ENCODE measurements at places on chromosomes 13 and 19. TPM values are rescaled to one million over a fixed set of nuclear protein-coding genes. Genes with fewer than 3 reads are reported as not detected.
A peak's percentile ranks its signal among the peaks of the same experiment; 100 is the strongest.

DNA sequence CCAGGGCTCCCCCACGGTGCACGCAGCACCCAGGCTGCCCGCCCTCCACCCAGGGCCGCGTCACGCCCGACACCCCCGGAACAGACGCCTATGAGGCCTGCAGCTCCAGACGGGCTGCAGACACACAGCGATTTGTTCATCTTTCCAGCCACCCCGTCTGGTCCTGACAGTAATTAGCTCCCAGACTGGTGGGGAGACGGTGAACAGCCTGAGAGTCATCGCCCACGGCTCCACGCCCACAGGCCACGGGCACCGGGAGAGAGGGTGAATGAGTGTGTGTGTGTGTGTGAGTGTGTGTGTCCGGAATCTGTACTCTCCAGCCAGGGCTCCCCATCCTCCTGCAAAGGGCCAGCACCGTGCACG, 18.1 kb downstream of the GADD45B start:
- DNase-seq, result no peak

DNA sequence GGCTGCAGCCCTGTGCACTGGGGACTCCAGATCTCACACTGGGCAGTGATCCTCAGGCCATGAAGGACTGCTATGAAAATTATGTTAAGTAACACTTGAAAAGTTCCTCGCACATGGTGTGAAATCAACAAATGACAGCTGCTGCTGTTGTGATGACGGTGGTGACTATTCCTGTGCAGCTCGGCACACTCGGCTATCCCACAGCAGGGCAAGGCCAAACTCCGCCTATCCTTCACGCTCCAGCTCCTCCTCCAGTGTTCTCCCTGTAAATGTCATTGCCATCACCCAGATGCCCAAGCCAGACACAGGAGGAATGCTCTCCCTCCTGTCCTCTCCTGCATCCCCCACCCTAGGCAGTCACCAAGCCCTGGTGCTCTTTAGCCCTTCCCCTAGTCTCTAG, 31.3 kb downstream of the GRIK5 start:
- DNase-seq, result no peak

- DNase-seq, result no peak
Observed at GRCh38 chr13:98405107-98405571, 171.8 kb downstream of the STK24 start.

Gene ZNF99
- total RNA-seq, result not detected

DNA sequence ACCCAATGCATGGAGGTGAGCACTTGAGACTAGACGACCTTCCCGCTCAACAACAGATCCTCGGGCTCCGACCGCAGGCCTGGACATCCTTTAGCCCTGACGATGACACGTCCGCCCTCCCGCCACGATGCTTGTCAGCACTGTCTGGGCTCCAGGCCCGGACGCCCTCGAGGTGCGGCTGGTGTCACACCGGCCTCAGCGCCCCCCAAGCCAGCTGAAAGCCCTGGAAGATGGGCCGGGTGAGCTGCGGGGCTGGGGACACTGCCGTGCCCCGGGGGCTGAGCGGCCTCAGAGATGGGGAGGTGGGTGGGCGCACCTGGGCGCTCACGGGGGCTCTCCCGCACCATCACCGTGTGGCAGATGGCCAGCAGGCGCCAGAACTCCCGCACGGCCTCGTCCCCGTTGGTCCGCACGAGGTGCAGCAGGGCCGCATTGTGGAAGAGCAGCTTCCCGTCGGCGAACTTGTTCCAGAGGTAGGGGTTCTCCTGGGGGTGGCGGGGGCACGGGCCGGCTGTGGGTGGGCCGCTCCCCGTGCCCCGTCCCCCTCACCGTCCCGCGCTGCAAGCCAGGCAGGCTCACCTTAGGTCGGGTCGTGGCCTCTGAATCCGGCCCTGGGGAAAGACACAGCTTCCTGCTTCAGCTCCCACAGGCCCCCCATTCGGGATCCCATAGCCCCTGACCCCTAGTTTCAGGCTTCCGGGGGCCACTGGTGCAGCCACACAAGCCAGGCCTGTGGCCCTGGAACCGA, 15.5 kb downstream of the ATP8B3 start:
- DNase-seq, result no peak

GRCh38 chr13:20000062-20000552, 41.6 kb downstream of the ZMYM2 start:
- no peak for DNase-seq

DNA sequence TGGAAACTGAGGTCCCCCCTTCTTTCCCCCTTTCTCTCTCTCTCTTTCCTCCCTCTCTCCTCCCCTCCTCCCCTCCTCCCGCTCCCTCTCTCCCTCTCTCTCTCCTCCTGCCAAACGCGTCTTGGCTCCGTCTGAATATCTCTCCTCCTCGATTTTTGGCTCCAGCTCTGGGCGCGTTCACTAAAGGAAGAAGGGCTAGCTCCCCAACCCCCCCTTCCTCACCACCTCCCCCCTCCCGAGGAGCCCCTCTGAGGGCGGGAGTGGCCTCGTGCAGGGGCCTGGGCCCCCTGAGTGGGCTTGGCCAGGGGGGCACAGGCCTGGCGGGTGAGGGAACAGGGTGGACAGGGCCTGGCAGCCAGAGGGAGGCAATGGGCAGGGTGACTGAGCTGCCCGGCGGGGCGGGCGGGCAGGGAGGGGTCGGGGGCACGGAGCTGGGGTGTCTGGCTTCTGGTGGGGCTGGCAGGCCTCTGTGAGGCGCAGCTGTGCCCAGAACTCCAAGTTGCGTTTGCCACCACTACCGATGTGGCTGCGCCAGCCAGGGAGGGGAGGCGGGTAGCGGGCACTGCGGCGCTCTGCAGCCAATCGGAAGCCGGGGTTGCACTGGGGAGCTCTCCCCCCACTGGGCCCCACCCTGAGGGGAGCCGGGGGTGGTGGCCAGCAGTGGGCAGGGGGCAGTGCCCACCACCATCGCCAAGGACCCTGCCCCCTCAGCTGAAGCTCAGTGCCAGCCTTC, 7.1 kb downstream of the NFIX start:
- no peak for DNase-seq

DNA sequence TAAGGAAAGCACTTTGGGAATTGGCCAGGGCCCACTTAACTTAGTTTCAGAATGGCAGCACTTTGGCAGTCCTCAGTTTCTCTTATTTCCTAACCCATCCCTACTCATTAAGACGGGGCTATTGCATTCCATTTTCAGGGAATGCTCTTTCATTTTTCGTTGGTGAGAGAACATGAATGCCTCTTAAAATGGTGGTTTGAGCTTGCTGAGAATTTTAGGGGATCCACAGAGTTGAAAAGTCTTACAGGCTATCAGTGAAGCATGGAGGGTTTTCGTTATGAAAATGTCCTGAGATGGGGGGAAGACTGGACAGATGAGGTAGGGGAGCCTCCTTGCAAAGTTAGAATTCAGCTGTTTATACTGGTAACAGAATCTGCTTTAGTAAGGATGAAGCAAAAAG, 71.4 kb downstream of the LRCH1 start:
- no peak for DNase-seq

- DNase-seq, result no peak
Observed at GRCh38 chr19:4138445-4138844, 14.5 kb upstream of the MAP2K2 start.

DNA sequence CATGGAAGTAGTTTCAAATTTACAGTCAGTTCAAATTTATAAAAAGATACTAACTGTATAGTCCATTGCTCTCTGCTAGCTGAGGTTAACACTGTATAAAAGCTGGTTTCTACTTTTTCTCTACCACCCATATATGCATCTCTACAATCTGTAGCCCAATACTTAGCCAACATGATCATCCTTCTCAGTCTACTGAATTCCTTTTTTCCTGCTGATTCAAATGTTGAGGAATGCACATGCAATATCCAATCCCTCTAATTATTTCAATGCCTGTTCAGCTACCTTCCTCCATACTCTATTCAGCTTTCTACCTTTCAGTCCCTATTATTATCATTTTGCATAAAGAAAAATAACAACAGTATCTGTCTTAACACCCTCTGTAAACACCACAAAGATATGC, 15.6 kb downstream of the KPNA3 start:
- no peak for DNase-seq

DNA sequence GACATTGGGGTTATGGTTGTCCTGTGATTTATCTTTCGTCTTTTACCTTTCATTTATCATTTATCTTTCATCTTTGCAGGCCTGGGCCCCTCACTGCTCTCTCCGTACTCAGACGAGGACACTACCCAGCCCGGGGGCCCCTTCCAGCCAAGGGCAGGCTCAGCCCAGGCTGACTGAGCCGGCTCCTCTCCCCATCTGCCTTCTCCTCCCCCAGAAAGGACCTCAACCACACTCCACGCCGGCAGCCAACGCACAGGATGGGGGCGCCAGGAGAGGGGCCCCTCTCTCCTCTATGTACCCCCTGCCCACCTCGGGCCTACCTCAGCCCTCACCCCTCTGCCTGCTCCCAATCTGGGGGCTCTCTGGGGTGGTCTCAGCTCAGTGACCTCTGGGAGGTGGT, 7.4 kb upstream of the PPP5C start:
- DNase-seq, result no peak

GRCh38 chr19:17753976-17754375, 2.7 kb downstream of the FCHO1 start:
- DNase-seq, result peak; percentile 38

DNA sequence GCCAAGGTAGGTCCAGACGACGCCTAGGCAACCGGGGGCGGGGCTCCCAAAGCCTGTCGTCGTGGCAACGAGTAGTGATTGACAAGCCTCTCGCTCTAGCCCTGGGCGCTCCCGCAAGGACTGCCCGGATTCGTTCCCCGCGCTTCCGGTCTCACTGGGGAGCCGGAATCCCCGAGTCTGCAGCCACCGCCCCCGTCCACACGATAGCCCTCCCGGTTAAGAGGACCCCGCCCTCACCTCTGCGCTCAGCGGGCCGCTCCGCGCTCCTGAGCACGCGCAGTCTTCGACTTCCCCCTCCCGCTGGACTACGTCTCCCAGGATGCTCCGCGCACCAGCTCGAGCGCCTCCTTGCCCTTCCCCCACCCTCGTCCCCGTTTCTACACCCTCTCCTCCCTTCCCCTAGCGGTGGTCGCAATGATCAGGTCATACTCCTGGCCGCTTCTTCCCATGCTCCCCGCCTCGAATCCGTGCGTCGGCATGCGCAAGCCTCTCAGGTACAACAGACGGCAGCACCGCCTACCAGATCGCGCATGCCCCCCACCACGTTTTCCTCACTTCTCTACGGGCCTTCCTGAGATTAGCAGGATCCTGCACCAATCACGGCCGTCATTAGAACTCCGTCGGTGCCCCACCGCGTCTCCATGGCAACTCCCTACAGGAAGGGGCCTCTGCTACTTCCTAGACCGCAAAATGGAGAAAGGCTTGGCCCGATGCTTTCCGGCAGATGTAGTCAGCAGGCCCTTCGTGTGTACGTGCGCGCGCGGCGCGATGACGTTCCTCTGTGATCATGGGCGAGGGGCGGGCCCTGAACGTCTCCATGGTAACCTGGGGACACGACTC, at the start of gene MZF1:
Gene MZF1 (minus strand): TSS at position 518 of the 840 bp plus-strand sequence. CDS start 1,946 bp downstream, outside the sequence.
- peak; percentile 100 for DNase-seq

- no peak for DNase-seq
Observed at GRCh38 chr13:59776924-59777690, 386.6 kb downstream of the DIAPH3 start.

Gene TYROBP
- not detected for total RNA-seq

DNA sequence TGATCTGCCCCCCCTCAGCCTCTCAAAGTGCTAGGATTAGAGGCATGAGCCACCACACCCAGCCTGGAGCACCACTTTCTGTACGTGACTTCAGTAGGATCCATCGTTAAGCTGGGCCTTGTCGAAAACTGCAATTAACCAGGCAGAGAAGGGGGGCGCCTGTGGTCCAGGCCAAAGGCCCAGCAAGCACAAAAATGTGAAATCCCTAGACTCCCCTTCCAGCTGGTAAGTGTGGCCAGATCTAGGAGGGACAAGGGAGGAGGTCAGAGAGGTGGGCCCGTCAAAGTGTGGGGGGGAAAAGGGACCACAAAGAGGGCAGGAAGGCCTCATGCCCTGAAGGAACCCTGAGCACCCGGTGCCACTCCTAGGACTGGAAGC, 13.8 kb downstream of the DDX39A start:
- DNase-seq, result no peak

Gene XRCC1
- total RNA-seq, result 33.7 TPM

Gene CRX
- total RNA-seq, result 0.11 TPM

- no peak for DNase-seq
Observed at GRCh38 chr19:57096685-57097361, 23.0 kb upstream of the USP29 start.

- DNase-seq, result no peak
Observed at GRCh38 chr13:95411428-95412040, 110.3 kb upstream of the ABCC4 start.

Gene MAMSTR
- 1.8 TPM for total RNA-seq

DNA sequence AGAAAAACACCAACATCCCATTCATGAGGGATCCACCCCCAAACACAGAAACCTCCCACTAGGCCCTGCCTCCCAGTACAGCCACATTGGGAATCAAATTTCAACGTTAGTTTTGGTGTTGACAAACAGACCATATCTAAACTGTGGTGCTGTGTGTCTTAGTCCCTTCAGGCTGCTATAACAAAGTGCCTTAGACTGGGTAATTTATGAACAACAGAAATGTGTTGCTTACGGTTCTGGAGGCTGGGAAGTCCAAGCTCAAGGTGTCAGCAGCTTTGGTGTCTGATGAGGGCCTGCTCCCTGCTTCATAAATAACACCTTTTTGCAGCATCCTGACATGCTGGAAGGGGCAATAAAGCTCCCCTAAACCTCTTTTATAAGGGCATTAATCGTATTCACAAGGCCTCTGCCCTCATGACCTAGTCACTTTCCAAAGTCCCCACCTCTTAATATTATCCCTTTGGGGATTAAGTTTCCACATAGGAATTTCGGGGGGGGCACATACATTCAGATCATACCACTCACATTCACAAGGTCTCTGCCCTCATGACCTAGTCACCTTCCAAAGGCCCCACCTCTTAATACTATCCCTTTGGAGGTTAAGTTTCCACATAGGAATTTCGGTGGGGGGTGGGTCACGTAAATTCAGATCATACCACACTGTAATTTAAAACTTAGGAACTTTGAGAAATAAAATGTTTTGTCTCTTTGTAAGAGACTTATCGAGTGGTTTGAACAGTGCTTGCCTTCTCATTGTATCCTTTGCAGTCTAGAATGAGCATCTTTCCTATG, 27.5 kb downstream of the ZNF507 start:
- DNase-seq, result no peak

GRCh38 chr19:16315825-16316505, 8.7 kb upstream of the KLF2 start:
- no peak for DNase-seq

Gene CEACAM8
- total RNA-seq, result not detected

DNA sequence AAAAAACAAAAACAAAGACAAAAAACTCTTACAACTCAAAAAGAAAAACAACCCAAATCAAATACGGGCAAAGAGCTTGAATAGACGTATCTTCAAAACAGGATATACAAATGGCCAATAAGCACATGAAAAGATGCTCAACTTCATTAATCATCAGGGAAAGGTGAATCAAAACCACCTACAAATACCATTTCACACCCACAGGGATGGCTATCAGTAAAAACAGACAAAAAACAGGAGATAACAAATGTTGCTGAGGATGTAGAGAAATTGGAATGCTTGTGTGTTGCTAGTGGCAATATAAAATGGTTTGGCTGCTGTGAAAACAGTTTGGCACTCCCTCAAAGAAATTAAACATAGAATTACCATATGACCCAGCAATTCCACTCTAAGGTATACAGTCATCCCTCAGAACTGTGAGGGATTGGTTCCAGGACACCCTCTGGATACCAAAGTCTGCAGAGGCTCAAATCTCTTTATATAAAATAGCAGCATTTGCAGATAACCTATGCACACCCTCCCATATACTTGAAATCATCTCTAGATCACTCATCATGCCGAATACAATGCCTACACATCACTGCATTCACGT, 29.7 kb downstream of the MLLT1 start:
- no peak for DNase-seq

All from OCI-LY7 (cell line).